ENCODE measurements at places on chromosomes 12 and 14.

DNA sequence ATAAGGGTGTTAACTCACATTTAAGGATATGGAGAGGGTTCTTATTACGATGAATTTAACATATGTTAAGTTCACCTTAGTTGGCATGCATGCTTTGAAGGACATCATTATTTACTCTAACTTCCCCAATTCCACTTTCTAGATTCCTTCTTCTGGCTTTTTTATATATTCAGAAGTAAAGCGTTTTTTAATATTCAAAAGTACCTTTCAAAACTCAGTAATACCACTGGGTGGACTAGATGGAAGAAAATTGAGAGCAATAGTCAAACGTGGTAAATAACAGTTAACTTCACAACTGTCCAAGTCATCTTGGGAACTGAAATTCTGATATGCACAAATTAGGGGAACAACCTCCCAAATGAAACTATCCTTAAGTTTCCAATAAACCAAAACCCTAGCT, 9.1 kb downstream of the SINHCAF start:
- H3K36me3 ChIP-seq: peaks cover 30% of the 10 kb centered on the region
- peaks cover 74% of the 10 kb centered on the region for H3K4me1 ChIP-seq
- no peak for DNase-seq
- no peaks in the 10 kb centered on the region for H3K27me3 ChIP-seq

DNA sequence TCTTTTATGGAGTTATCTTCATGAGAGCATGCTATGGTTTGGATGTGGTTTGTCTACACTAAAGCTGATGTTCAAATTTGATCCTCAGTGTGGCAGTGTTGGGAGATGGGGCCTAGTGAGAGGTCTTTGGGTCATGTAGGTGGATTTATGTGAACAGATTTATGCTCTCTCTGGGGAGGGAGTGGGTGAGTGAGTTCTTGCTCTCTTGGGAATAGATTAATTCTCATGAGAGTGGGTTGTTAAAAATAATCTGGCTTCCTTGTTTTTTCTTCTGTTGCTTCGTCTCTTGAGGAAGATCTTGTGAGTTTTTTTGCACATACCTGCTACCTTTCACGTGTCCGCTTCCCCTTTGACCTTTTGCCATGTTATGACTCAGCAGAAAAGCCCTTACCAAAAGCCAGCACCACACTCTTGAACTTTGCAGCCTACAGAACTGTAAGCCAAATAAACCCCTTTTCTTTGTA, 20.5 kb downstream of the DERA start:
- no peak for DNase-seq
- H3K4me1 ChIP-seq: no peaks in the 10 kb centered on the region
- no peak overlapping the region for H3K4me3 ChIP-seq

DNA sequence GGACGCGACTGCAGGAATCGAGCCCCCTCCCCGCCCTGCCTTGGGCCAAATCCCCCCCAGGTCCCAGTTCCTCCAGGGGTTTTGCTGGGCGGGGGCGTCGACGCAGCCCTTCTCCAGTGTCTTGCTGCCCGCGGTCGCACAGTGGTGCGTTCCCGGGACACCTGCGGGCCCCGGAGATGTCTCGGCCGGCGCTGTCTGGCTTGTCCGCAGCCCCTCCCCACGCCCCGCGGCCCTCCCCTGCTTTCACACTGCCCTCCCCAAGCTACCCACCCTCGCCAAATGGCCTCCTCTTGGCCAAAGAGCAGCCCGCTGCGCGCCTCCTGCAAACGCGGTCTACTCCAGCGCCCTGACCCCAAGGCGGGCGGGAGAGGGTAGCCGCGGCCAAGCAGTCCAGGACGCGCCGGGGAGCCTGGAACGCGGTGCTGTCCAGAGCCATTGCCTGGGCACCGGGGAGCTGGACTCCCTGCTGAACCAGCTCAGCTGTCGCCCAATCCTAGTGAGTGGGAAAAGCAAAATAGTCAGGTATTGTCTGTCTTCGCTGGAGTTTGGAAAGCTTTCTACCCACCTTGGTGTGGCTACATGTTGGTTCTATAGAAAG, 122.0 kb downstream of the AACS start:
- peak overlapping the region; percentile 23 for H3K4me3 ChIP-seq
- H3K27me3 ChIP-seq: peaks cover 84% of the 10 kb centered on the region
- H3K27ac ChIP-seq: no peak overlapping the region
- H3K4me1 ChIP-seq: peaks cover 4% of the 10 kb centered on the region
- no peak for DNase-seq

- DNase-seq: no peak
- peaks cover 33% of the 10 kb centered on the region for H3K4me1 ChIP-seq
- no peak overlapping the region for H3K4me3 ChIP-seq
- no peaks in the 10 kb centered on the region for H3K36me3 ChIP-seq
- H3K27me3 ChIP-seq: peaks cover 8% of the 10 kb centered on the region
- no peak overlapping the region for H3K27ac ChIP-seq
Measured at GRCh38 chr12:13095266-13095995, 8.0 kb downstream of the GSG1 start.

DNA sequence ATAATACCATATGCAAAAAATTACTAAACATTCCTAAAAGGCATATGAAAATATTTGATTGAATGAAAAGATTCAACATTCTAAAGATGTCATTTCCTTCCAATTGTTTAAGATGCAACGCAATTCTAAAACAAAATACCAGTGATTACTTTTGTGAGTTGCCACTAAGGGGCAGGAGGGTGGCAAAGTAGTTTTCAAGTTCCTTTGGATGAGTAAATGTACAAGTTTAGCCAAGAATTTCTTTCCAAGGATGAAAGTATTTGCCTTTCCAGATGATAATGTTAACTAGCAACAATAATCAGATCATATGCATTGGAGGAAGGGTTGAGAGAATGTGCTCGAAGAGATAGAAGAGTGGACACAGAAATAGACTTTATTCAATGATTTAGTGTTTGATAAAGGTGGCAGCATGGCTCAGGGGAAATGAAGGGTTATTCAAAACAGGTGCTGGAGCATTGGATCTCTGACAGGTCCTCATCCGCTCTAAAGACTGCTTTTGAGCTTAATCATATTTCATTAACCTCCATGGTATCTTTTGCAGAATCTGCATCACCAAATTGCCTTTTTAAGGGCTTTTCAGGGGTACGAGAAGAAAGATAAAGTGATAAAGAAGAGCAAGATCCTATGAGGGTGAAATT, 678.5 kb upstream of the TBX3 start:
- H3K27me3 ChIP-seq: no peaks in the 10 kb centered on the region
- no peaks in the 10 kb centered on the region for H3K36me3 ChIP-seq
- DNase-seq: no peak

Data from activated naive CD4-positive, alpha-beta T cell treated with anti-CD3 and anti-CD28 coated beads, Interleukin-2, amount 10 ng/mL, durations not matched to agents 7 days and 5 days (primary cell).